HCEC 1CT (cell line): ENCODE measurements at places on chromosomes 5 and 9.

DNA sequence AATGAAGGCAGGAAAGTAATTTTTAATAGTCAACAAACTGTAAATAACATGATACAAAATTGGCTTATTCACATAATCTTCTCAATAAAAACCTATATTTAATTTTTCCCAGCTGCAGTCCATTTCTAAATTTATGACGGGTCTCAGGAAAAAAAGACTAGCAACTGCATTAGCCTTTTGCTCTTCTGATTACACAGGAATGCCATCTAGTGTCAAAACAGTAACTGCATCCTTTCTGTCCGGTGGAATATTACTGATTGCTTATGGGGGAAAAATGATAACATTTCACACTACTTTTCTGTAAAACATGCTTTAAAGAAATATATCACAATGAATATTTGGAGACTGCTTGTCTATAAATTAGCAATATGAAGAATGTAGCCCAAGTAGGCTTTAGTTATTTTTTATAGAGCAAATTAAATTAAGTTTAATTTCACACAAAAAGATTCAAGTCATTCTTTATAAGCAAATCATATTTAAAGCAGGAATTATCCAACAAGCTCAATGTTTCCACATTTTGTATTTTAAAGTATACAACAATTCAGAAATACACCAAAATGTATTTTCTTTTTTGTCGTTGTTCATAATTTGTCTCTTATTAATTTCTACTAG is 534.7 kb downstream of the CDH10 start:
- DNase-seq: no peak

DNA sequence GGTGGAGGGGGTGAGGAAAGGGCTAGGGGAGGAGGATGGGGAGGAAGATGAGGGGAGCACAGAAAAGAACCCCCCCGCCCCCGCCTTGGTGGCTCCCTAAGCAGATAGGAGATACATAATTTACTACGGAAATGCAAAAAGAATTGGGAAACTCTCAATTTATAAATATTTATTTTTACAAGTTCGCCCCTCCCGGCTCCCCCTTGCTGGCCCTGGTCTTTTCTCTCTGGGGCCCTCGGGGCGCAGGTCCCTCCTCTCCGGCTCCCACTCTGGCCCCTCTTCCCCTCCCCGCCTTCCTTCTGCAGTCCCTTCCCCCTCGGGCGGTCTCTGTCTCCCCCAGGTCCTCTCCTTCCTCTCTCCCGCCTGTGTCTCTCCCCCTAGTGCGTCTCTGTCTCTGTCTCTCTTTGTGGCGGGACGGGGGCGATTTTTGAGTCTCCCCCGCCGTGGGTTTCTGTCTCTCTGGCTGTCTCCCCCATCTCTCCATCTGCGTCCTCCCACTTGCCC is 173.6 kb upstream of the IER5L start:
- no peak for DNase-seq

DNA sequence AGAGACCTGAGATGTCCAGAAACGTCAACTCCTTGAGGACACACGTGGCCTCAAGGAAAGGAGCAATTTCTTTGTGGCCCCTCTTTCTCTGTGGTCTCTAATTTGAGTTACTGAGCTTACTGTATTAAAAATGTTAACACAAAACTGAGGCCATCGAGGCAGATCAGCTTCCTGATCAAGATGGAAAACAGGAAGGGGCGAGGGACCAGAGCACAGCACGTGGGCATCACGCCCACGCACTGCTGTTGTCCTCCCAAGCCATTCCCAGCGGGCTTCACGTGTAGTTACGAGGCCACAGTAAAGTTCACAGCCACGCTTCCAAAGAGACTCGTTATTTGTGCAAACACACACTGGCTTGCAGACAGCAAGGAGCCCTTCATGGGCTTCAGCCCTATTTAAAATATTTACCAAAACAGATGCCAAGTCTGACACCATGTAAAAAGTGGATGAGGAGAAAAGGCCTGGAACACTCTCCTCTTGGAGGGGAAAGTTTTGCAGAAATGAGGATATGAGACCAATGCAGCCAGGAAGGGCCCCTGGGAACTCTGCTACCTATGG is 149.5 kb downstream of the ROR2 start:
- no peak for DNase-seq

- DNase-seq: no peak
These were observed 1329.4 kb downstream of the PTPRD start for GRCh38 chr9:9283159-9283986.

GRCh38 chr9:107240260-107240659 is 42.8 kb upstream of the RAD23B start:
- DNase-seq: no peak

- no peak for DNase-seq
These were observed 20.3 kb upstream of the RNF180 start for GRCh38 chr5:64145216-64145895.

GRCh38 chr5:54520940-54521339 is 3.4 kb downstream of the SNX18 start:
- peak; percentile 43 for DNase-seq
